ENCODE measurements at places on chromosomes 7 and 10.

DNA sequence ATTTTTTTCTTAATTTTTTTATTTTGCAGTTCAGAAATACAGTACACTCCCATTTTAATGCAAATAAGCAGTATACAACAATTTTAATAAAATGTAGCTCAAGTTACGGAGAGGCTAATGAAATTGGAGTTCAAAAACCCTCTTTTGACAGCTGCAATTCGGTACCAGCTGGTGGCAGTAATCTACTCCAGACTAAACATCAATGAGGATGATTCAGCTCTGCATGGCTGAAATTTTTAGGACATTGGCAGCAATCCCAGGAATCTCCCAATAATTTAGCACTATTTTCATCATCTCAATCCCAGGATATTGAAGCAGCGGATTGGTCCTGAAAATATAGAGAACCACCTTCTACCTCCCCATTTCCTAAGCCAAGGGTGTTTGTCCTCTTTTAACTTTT is 278.8 kb downstream of the CACNA2D1 start:
- DNase-seq = no peak

DNA sequence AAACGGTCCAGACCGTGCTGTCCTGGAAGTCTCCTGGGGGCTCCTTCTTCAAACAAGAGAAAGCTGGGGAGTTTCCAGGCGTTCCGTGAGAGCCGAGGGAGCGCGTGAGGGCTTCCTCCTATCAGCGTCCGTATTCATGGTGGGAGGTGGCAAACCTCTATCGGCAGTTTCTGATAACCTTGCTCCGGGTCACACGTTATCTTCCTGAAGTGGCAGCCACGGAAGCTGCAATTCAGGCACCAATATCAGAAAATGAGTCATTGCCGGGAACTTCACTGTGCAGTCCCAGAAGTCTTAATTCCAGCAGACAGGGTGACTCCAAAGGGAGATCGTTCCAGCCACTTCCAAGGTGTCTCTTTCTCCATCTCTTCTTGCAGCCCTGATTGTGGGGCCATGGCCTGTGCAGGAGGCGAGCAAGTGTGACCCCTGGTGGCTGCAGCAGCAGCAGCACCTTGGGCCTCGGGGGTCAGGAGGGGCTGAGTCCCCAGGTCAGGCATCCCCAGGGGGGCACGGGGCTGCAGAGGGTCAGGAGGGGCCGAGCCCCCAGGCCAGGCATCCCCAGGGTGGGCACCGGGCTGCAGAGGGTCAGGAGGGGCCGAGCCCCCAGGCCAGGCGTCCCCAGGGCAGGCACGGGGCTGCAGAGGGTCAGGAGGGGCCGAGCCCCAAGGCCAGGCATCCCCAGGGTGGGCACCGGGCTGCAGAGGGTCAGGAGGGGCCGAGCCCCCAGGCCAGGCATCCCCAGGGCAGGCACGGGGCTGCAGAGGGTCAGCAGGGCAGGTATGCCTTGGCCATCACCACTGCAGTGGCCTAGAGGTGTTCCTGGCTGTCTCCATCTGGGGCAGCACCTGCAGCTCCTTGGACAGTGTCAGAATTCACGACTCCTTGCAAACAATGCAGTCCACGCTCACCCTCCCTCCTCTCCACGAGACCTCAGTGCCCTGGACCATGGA is 538.7 kb downstream of the DNAJB6 start:
- no peak for DNase-seq

- no peak for DNase-seq
Observed at GRCh38 chr7:35747611-35748010, 52.7 kb upstream of the HERPUD2 start.

GRCh38 chr10:48254750-48255512 is 19.6 kb downstream of the FRMPD2 start:
- DNase-seq = peak; percentile 72

DNA sequence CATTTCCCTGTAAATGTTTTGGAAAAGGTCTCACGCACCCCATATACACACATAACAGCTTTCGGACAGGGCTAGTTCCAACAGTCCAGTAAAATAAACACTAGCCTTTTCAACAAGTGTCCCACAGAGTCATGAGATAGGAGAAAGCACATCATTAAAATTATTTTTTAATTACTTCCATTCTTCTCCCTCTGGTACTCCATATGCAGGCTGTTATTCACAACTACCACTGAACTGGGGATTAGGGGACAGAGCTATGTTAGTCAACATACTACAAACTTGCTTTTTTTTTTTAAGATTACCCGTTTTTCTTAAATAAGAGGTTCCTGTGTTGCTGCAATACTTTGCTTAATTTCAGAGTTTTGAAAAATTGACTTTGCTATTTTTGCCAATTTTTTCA is 576.6 kb upstream of the KCND2 start:
- DNase-seq = no peak

GRCh38 chr10:46026106-46026505 is 4.3 kb downstream of the NCOA4 start:
- no peak for DNase-seq

- no peak for DNase-seq
Observed at GRCh38 chr10:24376731-24377130, 167.8 kb downstream of the KIAA1217 start.

- DNase-seq = no peak
Observed at GRCh38 chr7:114530057-114530611, 115.5 kb downstream of the FOXP2 start.

DNA sequence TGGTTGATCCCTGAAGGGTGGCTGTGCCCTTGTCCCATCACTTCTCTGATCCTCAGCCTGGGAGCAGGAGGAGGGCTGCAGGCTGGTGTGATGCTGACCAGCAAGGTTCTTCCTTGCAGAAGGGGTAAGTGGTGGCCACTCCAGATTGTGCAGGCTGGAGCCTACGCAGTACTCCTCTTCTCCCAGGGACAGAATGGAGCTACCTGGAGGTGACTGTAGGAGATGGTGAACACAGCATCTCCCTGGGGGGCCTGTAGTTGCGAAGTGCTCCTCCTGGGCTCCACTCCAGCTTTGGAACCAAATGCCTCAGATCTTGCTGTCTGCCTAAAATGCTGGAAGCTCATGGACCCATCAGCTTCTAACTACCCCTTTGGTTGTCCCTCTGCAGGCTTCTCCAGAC is 323.6 kb upstream of the PODXL start:
- DNase-seq = no peak

- no peak for DNase-seq
Observed at GRCh38 chr10:79335470-79336235, 11.6 kb upstream of the PPIF start.

DNA sequence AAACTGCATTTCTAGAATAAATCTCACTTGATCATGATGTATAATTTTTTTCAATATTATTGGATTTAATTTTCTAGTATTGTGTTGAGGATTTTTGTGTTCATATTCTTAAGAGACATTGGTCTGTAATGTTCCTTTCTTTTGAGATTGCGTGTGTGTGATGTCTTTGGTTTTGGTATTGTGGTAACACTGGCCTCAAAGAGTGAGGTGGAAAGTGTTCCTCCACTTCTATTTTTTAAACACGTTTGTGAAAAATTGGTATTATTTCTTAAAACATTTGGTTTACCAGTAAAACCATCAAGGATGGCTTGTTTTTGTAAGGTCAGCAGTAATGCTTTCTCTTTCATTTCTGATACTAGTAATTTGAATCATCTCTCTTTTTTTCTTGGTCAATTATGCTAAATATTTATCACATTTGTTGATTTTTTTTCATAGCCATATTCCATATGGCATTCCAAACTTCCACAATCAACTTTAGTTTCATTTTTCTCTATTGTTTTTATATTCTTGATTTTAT is 290.2 kb upstream of the CDC14C start:
- no peak for DNase-seq

GRCh38 chr10:87038286-87038717 is 18.2 kb downstream of the FAM25A start:
- DNase-seq = peak; percentile 90

GRCh38 chr10:19749185-19749729 is 67.0 kb upstream of the PLXDC2 start:
- DNase-seq = no peak

- DNase-seq = no peak
Observed at GRCh38 chr10:1643161-1643907, 94.0 kb downstream of the ADARB2 start.

GRCh38 chr10:93746844-93747284 is 10.9 kb upstream of the LGI1 start:
- no peak for DNase-seq

DNA sequence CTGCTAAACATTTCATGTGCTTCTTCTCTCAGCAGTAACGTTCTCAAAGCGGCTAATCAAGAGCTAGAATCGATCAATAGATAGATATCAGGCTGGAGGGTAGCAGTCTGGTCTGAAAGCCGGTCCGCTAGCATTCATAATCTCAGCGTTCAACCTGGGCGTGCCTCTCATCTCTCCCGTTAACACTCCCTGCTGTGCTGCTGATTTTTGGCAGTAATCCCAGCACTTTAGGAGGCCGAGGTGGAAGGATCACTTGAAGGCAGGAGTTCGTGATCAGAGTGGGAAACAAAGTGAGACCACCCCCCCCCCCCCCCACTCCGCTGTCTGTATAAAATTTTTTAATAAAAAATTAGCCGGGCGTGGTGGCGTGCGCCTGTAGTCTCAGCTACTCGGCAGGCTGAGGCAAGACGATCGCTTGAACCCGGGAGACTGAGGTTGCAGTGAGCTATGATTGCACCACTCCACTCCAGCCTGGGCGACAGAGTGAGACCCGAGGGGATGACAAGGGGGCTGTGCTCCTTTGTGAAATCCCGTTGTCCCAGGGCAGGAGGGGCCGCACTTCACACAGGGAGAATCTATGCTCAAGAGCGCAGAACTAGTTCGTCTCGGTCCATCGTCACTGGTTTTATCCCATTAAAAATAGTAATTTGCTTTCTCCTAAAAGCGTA is 624 bp upstream of the CEP55 start:
- DNase-seq = no peak

DNA sequence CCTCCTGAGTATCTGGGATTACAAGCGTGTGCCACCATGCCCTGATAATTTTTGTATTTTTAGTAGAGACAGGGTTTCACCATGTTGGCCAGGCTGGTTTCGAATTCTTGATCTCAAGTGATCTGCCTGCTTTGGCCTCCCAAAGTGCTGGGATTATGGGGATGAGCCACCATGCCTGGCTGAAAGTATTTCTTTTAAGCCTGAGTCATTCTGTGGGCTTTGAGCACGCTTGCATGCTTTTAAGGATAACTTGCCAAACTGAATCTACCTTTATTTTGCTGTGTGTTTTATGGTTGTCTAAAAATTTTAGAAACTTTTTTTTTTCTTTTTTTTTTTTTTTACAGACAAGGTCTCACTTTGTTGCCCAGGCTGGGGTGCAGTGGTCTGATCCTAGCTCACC is 33.2 kb downstream of the CNNM2 start:
- DNase-seq = no peak

GRCh38 chr7:105020926-105021325 is 6.9 kb downstream of the KMT2E start:
- no peak for DNase-seq

Measured in esophagus muscularis mucosa (tissue), 4 donors.